ENCODE measurements at places on chromosomes 12 and 14.

- no peak for DNase-seq
These were observed 996 bp downstream of the SLC2A3 start for GRCh38 chr12:7934889-7935492.

DNA sequence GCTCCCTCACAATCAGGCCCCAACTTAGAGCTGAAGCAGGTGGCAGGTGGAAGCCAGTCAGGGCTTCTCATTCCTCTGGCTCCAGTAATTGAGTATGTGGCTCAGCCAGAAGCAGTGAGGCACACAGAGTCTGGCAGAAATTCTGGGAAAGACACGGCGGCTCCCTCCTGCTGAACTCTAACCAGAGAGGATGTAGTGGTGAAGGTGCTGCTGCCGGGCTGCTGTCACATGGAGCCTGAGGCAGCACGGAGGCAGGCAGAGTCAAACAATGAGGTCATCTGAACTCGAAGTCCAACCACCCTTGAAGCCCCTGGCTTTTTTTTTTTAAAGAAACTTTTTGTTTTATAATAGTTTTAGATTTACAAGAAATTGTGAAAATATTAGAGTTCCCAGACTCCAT is 33.4 kb upstream of the SMOC1 start:
- no peak for DNase-seq

GRCh38 chr12:131965073-131965472 is 15.3 kb downstream of the EP400 start:
- DNase-seq = no peak

- DNase-seq = no peak
These were observed 707.5 kb upstream of the TMEM132C start for GRCh38 chr12:127559349-127560040.

DNA sequence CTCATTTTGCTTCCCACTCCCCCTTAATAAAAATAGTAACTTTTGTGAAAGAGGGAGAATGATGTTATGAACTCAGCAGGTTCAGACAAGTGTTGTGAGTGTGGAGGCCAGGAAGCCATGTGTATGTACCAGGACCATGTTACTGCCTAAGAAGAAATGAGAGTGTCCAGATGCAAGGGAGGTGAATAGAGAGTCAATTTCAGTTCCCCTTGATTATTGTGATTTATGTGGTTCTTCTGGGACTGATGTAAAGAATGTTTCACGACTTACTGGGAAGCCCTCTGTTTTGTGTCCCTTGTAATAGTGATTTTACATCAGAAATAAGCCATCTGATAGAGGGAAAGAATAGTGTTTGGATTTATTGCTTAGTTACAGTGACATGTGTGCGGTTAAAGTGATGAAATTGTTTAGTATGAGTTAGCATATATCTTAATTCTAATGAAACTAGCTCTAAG is 32.5 kb downstream of the FBXO34 start:
- no peak for DNase-seq

DNA sequence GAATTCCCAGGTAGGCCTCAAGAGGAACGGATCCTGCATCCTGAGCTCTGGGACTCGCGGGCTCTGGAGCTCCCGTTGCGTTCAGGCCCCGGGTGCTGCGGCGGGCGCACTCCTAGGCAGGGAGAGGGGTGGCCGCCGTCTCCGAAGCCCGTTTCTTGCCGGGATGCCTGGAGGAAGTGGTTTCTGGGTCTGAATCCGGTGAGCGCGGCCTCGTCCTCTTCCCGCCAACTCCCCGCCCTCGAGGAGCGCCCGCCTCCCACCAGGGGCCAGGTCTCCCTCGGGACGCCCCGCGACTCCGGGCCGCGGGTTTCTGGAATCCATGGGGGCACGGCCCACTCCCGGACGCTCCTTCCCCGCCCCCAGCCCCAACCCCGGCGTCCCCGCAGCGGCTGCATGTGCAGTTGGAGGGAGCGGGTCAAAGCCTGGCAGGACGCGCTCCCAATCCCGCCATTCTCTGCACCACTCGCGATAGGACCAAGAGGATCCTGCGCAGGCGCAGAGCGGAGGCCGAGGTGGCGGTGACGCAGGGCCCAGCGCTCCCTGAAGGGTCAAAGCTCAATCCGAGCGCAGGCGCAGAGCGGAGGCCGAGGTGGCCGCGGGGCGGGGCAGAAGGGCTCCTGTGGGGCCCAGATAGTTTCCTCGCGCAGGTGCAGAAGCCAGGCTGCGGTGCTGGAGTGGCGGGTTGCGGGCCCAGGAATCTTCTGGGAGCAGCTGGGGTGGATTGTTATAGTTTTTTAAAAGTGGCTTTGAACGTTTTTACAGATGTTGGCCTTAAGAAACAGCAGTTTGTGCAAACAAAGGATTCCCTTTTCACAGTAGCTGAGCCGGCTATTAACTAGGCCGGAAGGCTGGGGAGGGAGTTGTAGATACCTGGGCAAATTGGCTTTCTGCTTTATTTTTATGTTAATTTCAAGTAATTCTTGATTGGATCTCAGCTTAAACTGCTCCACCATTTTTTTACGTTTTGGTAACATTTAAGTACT is 796.4 kb downstream of the AACS start:
- DNase-seq = no peak

- DNase-seq = no peak
These were observed 544 bp downstream of the ABCD4 start for GRCh38 chr14:74302152-74302628.

DNA sequence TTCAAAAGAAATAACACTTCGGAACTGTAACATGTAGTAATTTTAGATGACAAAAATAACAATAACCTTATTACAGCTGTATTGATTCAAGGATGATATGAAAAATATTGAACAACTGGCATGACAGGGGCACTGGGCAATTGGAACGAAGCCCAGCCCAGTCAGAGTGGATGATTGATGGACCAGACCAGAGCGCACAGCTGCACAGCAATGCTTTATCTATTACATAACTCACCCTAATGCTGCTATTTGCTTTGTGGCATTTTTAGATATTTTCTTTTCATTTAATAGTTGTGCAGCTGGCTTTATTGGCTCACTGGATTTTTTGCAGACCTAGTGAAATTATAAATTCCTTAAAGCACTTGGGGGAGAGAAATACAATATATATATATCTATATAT is 26.9 kb upstream of the FERMT2 start:
- no peak for DNase-seq

- no peak for DNase-seq
These were observed 3.4 kb downstream of the KCNA5 start for GRCh38 chr12:5047094-5047493.

DNA sequence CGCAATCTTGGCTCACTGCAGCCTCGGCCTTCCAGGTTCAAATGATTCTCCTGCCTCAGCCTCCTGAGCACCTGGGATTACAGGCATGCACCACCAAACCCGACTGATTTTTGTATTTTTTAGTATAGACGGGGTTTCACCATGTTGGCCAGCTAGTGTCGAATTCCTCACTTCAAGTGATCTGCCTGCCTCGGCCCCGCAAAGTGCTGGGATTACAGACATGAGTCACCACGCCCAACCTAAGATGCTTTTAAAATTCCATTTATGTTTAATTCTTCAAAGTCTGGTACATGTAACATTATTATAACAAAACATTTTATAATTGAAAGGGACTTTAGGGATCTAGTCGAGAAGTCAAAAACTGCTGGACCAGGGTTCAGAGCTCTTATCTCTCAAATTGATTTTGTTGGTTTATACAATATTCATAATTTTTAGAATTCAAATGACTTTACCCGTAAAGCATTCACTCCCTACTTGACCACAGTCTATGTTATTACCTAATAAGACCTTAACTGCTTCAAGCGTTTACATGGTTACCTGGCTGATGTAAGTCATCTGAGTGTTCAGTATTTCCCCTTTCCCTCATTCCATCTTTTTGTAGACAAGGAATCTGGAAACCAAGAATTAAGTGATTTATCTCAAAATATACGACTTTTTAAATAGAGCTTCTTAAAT is 28.2 kb downstream of the RAP1B start:
- DNase-seq = no peak

DNA sequence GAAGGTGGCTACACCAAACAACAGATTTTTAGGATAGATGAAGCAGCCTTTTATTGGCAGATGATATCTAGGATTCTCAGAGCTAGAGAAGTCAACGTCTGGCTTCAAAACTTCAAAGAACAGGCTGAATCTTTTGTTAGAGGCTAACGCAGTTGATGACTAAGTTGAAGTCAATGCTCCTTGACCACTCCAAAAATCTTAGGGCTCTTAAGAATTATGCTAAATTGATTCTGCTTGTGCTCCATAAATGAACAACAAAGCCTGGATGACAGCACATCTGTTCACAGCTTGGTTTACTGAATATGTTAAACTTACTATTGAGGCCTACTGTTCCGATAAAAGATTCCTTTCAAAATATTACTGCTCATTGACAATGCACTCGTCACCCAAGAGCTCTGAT is 13.0 kb upstream of the CDKN3 start:
- DNase-seq = no peak

GRCh38 chr12:19946550-19946949 is 421.8 kb upstream of the PDE3A start:
- no peak for DNase-seq

DNA sequence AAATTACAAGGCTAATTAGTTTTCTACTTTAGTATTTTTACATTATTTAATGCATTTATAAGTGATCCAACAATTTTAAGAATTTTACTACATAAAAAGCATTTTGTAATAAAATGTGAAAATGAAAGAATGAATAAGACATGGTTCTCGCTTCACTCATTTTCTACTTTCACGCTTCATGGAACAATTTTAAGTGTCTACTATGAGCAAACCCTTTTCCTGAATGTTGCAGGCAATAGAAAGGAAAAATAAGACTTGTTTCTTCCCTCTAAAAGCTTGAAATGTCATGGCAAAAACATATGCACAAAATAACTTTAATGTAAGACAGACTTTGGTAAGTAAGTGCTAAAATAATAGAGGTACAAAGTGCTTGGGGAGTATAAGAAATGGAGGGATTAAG is 205.7 kb upstream of the HMGA2 start:
- no peak for DNase-seq

GRCh38 chr14:104731320-104732294 is 7.6 kb downstream of the ADSS1 start:
- no peak for DNase-seq

- no peak for DNase-seq
These were observed 86.9 kb downstream of the RIN3 start for GRCh38 chr14:92600318-92601053.

- DNase-seq = no peak
These were observed 171.9 kb downstream of the RGS6 start for GRCh38 chr14:72104011-72104613.

DNA sequence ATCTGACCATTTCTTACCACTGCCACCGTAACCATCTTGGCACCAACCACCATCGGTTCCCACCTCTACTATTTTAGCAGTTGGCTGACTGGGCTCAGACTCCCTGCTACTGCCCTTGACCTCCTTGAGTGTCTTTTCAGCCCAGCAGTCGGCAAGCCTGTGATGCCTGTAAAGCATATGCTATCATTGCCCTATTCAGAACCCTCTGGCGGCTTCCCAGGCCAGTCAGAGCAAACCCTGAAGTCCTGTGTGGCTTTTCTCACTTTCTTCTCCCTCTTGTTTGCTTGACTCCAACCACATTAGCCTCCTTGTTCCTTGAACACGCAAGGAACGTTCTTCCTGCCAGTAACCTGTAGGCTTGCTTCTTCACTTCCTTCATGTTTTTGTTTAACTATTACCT is 6.2 kb downstream of the IRAK3 start:
- DNase-seq = no peak

Data from stimulated activated CD8-positive, alpha-beta memory T cell treated with anti-CD3 and anti-CD28 coated beads, Interleukin-7, amount 100 ng/mL, for 1 hour (primary cell).